HuH-7 (cell line): ENCODE measurements at places on chromosomes 1 and 21.

DNA sequence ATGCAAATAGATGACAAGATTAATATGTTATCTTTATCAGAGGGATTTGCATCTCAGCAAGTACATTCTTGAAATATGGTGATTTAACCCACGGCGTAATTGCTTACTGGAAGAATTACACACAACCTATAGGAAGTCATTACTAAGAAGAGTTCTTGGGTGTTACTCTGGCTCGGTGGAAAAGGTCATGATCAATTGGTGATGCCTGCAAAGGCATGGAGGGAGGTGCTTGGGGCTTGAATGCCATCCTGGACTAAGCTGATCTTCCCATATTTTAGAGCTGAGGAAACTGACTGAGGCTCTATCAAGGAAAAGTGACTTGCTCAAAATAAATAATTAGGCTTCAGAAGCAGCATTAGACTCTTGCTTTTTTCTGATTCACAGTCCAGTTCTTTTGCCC, 137.5 kb upstream of the JUN start:
- DNase-seq = no peak

DNA sequence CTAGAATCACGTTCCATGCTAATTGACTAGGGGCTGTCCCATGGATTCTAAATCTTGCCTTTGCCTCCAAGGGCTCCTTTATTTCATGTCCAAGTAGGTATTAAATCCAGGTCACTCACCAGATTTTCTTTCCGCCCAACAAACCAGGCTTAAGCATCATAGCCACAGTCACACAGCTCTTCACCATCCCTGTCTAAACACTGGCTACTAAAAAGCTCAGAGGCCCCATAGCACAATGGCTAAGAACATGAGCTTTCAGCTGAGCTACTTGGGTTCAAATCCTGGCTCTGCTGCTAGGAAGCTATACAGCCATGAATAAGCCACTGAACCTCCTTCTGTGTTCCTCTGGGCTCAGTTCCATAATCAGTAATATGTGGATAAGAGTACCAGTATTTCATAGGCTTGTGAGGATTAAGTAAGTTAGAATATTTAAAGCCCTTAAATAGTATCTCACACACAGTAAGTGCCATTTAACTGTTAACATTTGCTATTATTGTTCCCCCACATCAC, 277.2 kb upstream of the GJB5 start:
- no peak for DNase-seq

DNA sequence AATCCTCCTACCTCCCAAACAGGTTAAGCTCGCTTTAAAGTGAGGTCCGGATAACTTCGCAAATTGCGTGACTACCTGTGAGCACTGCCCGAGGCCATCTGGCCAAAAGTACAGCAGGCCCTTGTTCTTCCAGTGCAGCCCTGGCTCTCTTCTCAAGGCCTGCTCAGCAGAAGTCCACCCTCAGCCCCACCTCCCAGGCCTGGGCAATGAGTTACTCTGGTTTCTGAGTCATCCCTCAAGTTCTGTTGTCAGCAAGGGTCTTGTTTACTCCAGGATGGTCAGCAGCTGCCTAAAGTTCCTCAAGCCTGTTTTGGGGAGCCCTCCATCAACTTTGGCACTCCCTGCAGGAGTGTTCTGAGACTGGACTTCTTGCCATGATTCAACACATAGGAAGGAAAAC, 101.7 kb downstream of the BCAR3 start:
- DNase-seq = no peak

DNA sequence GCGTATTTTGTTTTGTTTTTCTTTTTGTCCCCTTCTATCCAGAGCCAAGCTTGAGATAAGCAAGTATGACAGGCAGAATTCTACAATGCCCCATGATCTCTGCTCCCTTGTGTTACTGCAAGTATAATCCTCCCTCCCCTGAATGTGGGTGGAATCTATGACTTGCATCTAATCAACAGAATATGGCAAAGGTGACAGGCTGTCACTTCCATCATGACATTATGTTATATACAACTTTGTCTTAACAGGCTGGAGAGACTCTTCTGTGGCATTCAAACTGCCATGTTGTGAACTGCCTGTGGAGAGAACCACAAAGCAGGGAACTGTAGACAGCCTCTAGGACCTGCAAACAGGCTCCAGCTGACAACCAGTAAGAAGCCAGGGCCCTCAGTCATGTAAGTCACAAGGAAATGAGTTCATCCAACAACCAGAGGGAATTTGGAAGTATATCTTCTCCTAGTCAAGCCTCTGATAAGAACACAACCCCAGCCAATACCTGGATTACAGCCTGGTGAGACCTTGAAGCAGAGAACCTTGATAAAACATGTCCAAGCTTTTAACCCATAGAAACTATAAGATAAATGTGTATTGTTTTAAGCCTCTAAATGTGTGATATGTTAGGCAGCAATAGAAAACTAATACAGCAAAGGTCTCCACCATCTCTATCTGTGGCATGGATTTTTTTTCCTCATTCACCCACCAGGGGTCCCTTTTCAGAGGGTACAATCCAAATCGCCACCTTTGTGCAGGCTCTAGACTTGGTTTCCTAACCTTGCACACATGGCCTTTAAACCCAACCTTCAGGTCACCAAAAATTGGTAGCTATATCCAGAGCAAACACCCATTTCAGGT, 5.7 kb upstream of the C1orf162 start:
- no peak for DNase-seq

- DNase-seq = no peak
Observed at GRCh38 chr21:26438976-26439375, 134.1 kb downstream of the CYYR1 start.

- no peak for DNase-seq
Observed at GRCh38 chr1:162554258-162554657, 7.3 kb upstream of the UAP1 start.

GRCh38 chr1:28451011-28451410, 54.8 kb upstream of the RCC1 start:
- DNase-seq = no peak

GRCh38 chr1:54604572-54605370, 18.6 kb downstream of the FAM151A start:
- DNase-seq = no peak

DNA sequence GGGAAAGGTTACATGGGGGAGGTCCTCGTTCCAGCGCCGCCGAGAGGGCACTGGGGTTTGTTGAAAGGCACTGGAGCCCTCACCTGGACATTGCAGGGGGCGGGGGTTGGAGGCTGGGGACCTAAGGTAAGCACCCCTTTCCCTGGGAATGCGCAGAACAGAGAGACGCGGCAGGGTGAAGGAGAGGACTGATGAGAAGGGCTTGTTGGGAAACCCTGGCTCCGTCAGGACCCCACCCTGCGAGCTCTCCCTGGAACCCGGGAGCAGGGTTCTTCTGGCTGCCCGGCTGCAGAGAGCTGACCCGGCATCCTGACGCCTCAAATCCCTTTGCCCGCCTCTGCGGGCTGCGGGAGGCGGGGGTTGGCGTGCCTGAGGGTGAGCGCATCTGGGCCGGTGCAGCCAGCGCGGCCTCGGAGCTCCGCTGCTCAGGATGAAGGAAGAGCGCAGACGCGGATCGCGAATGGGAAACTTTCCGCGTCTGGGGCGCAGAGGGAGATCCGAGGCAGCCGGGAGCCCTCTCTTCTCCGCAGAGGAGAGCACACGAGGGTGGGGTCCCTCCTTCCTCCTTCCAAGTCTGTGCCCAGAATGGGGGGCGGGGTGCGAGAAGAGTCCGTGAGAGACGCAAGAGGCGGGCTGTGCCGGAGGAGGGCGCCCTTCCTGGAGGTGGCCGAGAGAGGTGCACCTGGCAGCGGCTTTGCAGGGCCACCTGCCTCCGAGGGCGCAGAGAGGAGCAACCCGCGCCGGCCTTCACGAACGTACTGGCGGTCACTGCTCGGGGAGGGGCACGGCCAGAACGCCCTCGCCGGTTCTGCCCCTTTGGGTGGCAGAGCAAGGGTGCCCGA, 2.4 kb downstream of the IGSF21 start:
- DNase-seq = no peak
